ENCODE measurements at places on chromosomes 16 and 17. TPM values are rescaled to one million over a fixed set of nuclear protein-coding genes. Genes with fewer than 3 reads are reported as not detected.
A peak's percentile ranks its signal among the peaks of the same experiment; 100 is the strongest.

The KIF2B gene
- total RNA-seq: not detected

- no peak for DNase-seq
These were observed 223.5 kb downstream of the CYB561 start for GRCh38 chr17:63222655-63223054.

The IRF8 gene
- total RNA-seq: 27.8 TPM

DNA sequence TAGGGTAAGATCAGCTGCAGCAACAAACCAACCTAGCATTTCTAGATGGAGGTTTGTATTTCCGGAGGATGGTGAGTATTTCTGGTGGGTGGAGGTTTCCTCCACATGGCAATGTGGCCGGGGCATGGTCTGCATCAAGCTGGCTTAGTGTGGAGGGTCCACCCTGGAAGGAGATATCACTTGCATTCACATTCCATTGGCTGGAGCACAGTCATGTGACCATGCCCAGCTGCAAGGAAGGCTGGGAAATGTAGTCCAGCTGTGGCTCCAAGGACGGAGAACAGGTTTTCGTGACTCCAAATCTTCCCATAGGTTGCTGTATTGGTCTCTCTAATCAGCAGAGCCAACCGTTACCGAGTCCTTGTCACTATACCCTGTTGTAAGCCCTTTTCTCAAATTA, 68.7 kb downstream of the RAI1 start:
- DNase-seq: peak; percentile 58

DNA sequence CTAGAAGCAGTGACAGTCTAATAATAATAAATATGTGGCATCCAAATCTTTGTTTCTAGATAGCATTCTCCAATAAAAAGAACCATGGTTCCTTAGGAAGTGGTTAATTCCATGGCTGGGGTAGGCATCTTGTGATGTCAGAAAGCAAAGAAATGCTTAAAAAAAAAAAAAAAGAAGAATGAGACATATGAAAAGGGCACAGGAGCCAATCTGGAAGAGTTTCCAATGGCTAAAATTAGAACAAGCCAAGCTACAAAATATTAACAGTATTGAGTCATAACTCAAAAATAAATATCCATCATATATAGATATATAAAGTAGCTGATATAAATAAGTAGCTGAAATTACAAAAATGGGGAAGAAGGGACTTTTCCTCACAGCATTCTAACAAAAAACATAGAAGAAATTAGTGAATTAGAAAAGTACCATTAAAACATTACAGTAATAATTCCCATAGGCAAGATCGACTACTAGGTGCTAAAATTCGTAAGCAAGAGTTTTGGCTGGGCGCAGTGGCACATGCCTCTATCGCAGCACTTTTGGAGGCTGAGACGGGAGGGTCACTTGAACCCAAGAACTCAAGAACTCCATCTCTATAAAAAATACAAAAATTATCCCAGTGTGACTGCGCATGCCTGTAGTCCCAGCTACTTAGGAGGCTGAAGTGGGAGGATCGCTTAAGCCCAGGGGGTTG, 111.3 kb downstream of the TRIM37 start:
- no peak for DNase-seq

GRCh38 chr16:55439101-55439690, 39.8 kb upstream of the MMP2 start:
- DNase-seq: no peak

GRCh38 chr16:5188318-5188988, 90.9 kb upstream of the EEF2KMT start:
- DNase-seq: no peak

GRCh38 chr17:413016-413350, 60.4 kb upstream of the RPH3AL start:
- DNase-seq: no peak

DNA sequence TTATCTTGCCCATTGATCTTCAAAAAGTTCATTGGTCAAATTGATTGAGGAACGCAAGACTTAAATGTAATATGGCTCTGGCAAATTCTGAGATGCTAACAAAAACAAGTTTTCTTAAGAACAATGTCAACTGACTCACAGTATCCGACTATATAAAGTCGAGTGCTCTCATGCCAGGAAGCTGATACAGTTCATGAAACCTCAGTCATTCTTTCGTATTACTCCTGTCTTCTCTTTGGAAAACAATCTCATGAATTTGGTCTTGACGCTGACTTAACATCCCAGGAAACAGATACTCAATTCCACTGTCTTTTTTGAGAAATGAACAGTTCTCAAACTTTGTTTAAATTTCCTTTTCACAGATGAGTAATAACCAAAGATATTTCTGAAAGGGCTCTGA, 704.9 kb downstream of the MAF start:
- no peak for DNase-seq

GRCh38 chr17:12900474-12900873, 111.2 kb downstream of the ARHGAP44 start:
- DNase-seq: no peak

GRCh38 chr17:82333279-82334171, at the start of gene SECTM1:
SECTM1 (minus strand) TSS chr17:82333766; CDS start chr17:82327240, 6,526 bp downstream.
- no peak for DNase-seq

DNA sequence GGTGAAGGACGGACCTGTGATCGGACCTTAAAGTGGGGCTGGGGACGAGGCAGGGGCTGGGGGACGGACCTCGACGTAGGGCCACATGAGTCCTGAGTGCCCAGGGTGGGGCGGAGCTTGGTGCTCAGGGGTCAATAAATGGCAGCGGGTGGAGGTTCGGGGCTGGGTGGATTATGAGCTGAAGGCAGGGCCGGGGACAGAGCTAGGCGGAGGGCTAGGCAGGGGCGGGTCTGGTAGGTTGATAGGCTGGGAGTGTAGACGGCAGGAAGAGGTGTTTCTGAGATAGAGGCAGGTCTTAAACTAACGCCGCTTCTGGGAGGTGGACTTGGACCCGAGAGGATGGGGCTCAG, 733 bp downstream of the CHRNB1 start:
- peak; percentile 56 for DNase-seq
